Iris pigment epithelial cell (primary cell): ENCODE measurements at places on chromosomes 12 and 14.
A peak's percentile ranks its signal among the peaks of the same experiment; 100 is the strongest.

- peak; percentile 48 for DNase-seq
Observed at GRCh38 chr12:20376984-20377383, 8.6 kb downstream of the PDE3A start.

- no peak for DNase-seq
Observed at GRCh38 chr12:69844836-69845235, 19.8 kb downstream of the MYRFL start.

- no peak for DNase-seq
Observed at GRCh38 chr12:109271418-109271817, 37.7 kb downstream of the FOXN4 start.

- no peak for DNase-seq
Observed at GRCh38 chr14:106489112-106489881, 962.9 kb downstream of the TMEM121 start.

- peak; percentile 64 for DNase-seq
Observed at GRCh38 chr12:8609061-8609570, 3.5 kb downstream of the AICDA start.

DNA sequence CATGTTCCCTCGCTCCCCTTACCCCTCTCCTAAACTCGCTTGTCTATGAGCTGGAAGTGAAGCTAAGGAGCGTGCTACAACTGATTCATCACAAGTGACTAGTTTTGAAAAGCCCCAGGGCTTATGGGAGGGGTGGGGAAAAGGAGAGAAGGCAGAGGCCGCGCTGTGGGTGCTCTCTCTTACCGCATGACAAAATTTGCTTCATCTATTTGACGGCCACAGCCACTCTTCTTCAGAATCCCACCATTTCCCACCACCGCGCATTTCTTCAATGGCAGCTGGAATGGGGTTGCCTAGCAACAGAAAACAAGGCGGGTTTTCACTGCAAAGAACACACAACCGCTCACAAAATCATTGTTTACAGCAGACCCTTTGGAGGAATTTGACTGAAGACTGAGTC, 79.4 kb downstream of the ST8SIA1 start:
- peak; percentile 10 for DNase-seq

DNA sequence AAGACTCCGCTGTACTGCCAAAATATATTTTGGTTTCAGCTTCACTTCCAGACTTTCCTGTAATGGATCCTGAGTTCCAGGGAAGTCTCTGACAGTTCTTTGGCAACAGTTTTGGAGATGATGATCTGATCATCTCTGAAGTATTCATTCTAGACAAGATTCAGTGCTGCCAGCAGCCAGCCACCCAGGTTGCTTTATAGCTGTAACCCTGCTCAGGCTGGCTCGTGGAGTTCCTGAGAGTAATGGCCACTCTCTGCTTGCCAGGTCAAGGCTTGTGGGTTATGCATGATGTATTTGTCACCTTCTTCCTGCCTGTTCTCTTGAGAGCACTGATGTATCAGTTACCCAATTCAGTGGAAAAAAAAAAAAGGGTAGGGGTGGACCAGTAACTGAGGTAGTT, 124.3 kb downstream of the PPHLN1 start:
- DNase-seq, result peak; percentile 46

DNA sequence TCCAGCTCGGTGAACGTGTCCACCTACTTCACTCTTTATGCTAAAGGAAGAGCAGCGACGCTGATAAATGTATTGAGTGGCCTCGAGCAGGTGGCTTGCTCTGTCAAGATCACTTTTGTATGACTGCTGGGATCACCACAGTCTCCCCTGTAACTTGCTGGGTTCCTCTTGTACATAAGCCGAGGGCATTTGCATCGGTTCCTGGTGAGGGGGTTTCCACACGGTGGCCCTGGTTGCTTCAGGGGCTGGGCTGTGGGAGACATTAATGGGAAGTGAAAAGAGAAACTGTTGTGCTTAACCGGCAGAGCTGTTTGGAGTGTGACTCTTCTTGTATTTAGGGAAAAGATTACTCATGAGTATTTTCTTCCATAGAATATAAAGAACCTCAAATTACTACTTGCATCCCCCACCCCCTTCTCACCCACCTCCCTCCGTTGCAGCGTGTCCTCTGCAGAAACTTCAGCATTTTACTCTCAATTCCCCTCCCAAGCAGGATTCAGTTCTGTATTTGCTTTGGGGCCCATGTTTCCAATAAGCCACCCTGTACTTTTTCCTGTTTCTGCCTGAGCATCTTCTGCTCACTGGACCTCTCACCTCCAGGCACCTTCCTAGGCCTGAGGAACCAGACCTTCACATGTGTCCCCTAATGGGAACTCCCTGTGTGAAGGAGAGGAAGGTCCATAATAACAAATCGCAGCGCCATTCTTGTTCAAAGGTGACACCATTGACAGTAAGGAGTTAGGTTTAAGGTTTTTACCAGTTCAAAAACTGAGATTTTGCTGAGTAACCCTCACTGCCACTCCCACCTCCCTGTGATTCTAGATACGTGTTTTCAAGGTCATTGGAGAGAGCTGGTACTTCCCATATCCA, 187.0 kb downstream of the ETV6 start:
- DNase-seq, result no peak

- DNase-seq, result no peak
Observed at GRCh38 chr12:90991952-90992465, 12.8 kb downstream of the EPYC start.

DNA sequence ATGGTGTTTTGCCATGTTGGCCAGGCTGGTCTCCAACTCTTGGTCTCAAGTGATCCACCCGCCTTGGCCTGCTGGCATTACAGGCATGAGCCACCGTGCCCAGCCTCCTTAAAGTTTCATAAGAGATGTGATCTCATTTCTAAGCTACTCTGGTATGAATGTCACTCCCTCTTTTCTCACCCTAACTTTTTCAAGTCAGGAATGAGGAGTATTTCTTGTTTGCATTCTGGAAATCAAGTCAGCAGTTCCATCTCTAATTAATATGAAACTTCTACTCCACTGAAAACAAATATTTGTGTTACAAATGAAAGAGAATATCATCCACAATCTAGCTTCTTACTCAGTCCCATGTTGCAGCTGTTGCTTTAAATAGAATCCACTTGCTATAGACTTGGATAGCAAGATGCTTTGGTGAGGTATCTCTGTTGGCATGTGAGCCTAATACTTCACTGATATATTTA, 61.3 kb downstream of the ARF6 start:
- no peak for DNase-seq

DNA sequence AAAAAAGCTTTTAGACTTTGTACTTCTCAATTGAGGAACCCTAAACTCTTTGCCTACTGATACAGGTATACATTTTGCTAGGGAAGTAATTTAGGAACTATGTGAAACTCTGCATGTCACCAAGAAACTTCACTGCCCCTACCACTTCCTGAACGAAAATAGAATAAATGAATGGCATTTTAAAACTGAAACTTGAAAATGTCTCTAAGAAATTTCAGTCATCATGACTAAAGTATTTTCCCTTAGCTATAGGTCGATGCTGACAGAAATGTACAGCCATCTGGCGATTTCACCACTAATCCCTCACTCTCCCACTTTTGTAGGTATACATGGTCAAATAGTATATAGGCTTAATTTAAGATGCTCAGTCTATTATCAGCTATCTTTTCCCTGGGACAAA, 194.9 kb upstream of the SYT10 start:
- no peak for DNase-seq

GRCh38 chr14:91333650-91334039, 84.0 kb downstream of the CCDC88C start:
- no peak for DNase-seq

DNA sequence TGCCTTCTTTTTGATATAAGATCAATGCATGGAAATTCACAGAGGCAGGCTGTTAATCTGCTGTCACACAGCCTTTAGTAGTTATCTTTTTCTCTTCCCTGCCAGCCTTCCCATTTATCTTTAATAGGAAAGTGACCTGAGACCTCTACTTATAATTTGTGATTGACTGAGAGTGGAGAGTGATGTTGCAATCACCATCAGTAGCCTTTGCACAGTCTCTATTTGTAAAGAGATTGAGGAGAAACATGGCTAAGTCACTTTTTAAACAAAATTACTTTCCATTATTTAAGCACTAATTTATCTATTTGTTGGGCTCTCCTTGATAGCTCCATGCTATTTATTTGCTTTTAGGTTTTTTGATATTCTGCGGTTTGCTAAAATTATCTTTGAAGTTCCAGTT, 19.9 kb downstream of the LMNTD1 start:
- no peak for DNase-seq

GRCh38 chr12:53969588-53970259, 3.2 kb upstream of the HOXC11 start:
- no peak for DNase-seq

DNA sequence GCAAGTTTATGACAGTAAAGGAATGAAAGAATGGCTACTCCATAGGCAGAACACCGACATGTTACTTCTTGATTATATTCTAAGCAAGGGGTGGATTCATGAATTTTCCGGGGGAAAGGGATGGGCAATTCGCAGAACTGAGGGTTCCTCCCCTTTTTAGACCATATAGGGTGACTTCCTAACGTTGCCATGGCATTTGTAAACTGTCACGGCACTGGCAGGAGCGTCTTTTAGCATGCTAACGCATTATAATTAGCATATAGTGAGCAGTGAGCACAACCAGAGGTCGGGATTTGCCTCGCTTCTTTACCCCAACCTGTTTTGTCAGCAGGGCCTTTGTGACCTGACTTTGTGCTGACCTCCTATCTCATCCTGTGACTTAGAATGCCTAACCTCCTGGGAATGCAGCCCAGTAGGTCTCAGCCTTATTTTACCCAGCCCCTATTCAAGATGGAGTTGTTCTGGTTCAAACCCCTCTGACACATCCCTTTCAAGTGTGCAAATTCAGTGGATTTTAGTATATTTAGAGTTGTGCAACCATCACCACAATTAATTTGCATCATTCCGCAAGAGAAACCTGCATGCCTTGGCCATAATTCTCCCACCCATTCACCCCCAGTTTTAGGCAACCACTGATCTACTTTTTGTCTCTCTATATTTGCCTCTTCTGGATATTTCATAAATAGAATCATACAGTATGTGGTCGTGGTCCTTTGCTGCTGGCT, 27.4 kb downstream of the PALS1 start:
- no peak for DNase-seq

- peak; percentile 26 for DNase-seq
Observed at GRCh38 chr12:56522411-56523193, 982 bp downstream of the RBMS2 start.

GRCh38 chr12:45200491-45201043, 15.3 kb upstream of the ANO6 start:
- DNase-seq, result peak; percentile 85

- peak; percentile 41 for DNase-seq
Observed at GRCh38 chr12:74349925-74350324, 187.7 kb upstream of the ATXN7L3B start.

DNA sequence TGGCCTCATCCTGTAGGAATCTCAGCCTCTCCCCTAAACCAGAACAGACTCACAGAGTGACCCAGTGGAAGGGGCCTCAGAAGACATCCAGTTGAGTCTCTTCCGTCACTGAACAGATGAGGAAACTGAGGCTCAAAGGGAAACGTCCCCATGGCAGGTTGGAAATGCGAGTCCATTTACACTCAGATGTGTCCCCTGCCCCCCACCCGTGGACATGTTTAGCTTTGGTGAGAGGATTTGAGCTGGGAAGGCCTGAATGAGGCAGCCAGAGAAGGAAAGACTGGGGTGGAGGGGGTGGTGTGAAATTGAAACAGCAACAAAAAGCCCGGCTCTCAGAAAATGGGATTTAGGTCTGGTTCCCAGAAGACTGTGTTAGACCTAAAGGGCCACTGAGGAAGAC, 1.7 kb downstream of the FAIM2 start:
- DNase-seq, result no peak

DNA sequence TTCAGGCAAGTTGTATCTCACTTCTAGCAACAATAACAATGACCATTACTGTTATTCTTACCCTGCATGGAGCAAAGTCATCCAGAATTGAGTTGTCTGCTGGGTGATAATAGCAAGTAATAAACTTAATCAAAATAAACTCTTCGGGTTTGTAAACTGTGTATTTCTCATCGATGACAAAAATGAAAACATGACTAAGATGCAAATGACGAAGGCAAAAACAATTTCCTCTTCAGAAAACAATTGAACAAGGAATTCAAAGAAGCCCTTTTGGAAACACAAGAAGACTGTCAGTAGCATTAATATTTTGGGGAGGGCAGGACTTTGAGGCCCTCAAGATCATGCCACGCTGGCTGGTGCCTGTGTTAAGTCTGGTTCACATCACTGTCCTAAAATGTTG, 232.0 kb downstream of the BTG1 start:
- peak; percentile 14 for DNase-seq

- DNase-seq, result no peak
Observed at GRCh38 chr12:41407232-41407799, 219.2 kb downstream of the PDZRN4 start.

- DNase-seq, result peak; percentile 60
Observed at GRCh38 chr12:62720661-62721330, 214.2 kb downstream of the PPM1H start.

DNA sequence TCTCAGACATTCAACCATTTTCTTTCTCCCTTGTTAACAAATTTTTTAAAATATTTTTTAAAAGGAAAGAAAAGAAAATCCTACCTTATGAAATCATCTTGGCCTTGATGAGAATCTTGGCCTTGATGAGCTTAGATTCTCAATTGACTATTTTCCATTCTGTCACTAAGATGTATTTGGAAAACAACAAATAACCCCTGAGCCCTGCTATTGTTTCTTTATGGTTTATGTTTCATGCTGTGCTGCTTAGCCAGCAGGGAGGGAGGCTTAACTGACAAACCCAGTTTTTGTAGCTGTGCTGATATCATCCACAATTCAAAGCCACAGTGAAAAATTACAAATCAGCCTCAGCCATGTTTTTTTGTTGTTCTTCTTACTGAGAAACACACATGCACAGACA, 404.1 kb downstream of the RAD51B start:
- peak; percentile 23 for DNase-seq

DNA sequence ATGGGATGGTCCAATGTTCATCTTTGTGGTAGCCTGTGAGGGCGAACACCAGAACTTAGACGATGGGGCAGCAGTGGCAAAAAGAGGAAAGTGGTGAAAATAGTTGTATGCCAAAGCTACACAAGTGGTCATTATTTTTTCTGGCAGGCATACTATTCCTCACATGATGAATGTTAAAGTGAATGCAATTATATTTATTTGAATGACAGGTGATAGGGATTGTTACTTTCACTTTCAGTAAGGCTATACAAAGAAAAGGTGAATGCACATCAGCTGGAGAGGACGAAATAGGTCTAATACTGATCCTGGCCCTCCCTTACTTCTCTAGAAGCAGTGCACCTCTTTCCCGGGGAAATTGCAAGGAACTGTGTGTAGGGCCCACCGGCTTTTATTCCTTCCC, 470.1 kb downstream of the TMTC2 start:
- DNase-seq, result no peak

DNA sequence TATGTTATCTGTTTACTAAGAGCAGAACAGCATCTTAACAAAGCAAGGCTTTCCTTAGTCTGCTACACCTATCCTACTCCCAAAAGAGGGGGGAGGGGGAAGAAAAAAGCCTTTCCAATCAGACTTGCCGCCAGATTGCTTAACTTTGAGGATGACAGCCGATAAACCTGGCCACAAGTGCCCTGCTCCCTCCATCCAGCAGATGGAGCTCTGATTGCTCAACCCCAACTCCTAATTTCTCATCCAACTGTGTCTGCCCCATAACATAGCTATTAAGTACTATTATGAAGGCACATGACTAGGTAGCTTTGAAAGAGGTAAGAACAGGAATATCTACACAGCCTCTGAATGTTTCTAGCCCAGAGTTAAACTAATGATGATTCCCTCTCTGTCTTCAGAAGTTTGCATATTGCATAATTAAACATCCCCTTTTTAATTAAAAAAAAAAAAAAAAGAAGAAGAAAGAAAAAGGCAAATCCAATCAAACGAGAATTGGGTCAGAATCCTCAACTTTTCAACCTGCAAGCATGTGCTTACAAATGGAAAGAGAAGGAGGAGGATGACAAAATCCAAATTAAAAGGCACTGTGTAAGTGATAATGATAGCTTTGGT, 247.4 kb downstream of the GALC start:
- peak; percentile 34 for DNase-seq
